Caudate nucleus (tissue), 63 donors: ENCODE measurements at places on chromosomes 7 and 10.

- DNase-seq: no peak
These were observed 38.7 kb downstream of the KCNH2 start for GRCh38 chr7:150939466-150939865.

- no peak for DNase-seq
These were observed 34.4 kb upstream of the HABP2 start for GRCh38 chr10:113518415-113518814.

GRCh38 chr7:21020667-21021066 is 234.0 kb upstream of the SP8 start:
- no peak for DNase-seq

DNA sequence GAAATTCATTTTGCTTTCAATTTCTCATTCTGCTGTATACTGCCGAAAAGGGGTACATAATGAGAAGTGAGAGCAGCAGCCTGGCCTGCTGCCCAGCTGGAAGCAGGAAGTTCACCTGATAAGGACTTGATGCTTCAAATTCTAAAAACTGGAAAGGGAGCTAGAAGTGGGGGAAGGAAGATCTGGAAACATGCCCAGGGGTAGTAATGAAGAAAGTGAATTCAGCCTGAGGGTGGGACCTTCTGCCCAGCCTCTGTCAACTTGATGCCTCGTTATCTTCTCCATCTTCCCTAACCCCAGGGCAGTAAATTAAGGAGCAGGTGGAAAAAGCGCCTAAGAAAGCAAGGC is 69.4 kb downstream of the ARMH3 start:
- DNase-seq: no peak

DNA sequence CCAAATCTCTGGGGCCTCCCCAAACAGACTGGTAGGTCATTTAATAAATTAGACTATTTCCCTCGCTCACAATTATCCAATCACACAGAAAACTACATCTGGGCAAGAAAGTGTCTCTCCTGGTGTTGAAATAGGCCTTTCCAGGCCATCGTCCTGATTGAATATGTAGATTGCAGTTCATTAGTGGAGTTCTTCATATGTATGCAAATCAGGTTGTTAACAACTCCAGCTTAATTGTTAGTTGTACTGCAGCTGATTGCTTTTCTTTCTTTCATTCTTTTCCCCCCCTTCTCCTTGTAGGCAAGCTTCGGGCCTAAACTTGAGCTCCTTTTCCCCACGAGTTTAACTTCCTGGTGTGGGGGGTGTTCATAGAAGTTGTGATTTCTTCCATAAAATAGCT is 359.1 kb upstream of the GALNT17 start:
- DNase-seq: no peak

- DNase-seq: no peak
These were observed 11.0 kb upstream of the TRIM8 start for GRCh38 chr10:102633287-102633686.

GRCh38 chr7:129970816-129971215 is 18.1 kb upstream of the UBE2H start:
- no peak for DNase-seq

GRCh38 chr7:150737265-150738055 is at the start of gene GIMAP5:
Gene GIMAP5 (plus strand): TSS chr7:150737418. CDS start chr7:150740885, 3,467 bp downstream.
- DNase-seq: no peak

DNA sequence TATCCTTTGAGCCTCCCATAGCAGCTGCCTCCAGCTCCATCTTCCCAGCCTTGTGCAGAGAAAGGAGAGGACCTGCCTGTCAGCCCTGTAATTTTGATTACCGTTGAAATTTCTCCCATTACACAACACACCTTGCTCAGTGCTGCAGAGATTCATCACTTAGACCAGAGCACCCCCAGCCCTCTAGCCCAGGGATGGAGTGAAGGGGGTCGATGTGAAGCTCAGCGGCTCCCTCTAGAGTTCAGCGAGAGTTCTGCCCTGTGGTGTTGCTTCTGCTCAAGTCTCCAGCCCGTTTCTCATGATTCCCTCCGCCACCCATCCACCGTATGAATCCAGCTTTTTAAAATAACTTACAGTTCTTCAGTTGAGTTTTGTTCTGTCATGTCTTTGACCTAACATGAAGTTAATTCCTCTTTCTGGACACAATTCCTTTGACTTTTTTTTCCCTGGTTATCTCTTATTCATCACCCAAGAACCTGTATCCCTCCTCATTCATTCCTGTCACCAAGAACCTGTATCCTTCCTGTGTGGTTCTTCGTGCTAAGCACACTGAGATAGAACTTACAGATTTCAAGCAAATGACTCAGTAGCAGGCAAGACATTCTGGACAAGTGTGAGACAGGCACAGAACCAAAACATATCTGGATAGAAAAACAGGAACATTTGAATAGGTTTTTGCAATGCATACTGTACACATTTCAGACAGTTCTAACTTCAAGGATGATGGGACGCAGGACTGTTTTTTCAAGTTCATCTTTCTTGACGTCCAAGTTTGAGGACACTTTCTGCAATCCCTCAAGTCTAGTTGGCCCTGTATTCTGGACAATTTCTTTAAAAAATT is 35.0 kb upstream of the ZNF32 start:
- no peak for DNase-seq

DNA sequence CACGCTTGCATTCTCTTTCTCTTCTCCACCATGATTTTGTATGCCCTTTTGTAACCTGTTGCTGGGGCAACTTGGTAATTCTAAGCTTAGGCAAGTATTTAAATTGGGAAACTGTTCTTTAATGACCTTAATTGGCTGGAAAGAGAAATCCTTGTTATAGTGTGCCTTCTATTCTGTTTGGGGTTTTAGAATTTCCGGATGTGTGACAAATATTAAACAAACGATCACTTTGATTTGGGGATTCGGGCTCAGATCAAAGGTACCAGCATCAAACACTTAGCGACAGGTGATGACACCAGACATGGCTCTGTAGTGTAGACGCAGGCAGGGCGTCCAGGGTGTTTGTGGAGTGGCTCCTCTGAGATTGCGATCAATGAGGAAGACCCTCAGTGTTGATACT is 55.0 kb downstream of the RAB11FIP2 start:
- no peak for DNase-seq

- DNase-seq: peak; percentile 52
These were observed 29.5 kb upstream of the ANKRD2 start for GRCh38 chr10:97543025-97543546.

- no peak for DNase-seq
These were observed 23.8 kb downstream of the ELN start for GRCh38 chr7:74051629-74052410.
